ENCODE measurements at places on chromosomes 7 and 10.

DNA sequence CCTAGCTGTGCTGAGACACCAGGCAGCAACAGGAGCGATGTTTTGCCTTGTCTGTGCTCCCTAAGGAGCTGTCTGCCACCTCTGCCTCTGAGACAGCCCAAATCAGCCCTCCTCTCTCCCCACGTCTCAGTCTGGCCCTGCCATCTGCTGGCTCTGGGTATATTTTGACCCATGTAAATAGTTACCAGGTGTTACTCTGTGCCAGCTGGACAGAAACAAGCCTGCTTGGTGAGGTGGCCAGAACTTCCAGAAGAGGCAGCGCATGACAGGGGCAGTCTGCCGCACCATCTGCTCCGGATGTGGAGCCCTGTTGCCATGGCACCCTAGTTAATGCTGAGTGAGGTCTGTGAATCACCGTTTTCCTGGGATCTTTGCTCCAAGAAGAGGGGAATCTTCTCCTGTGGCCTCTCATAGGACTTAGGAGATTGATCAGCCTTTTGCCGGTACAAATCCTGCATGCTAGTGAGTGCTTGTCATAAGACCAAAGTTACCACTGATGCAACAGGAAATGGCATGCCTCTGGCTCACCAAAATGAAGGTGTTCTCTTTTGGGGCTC, 31.8 kb downstream of the GSTO2 start:
- DNase-seq: no peak

DNA sequence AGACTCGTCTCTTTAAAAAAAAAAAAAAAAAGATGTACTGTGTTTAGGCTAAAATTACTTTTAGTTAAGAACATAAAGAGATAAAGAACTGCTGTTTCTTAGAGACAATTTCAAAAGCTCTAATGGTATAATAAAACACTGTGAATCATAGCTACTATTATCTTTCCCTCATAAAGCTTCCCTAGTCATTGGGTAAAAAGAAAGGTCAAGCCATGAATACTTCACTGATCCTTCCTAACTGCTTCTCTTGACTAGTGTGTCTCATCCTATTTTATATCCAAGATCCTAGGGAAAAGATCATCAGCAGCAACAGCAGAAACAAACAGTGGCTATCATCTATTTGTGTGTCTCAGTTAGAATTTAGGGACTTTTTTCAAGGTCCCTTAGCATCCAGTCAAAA, 10.5 kb downstream of the YME1L1 start:
- no peak for DNase-seq

- peak; percentile 58 for DNase-seq
Observed at GRCh38 chr7:28890137-28890536, 68.0 kb downstream of the TRIL start.

DNA sequence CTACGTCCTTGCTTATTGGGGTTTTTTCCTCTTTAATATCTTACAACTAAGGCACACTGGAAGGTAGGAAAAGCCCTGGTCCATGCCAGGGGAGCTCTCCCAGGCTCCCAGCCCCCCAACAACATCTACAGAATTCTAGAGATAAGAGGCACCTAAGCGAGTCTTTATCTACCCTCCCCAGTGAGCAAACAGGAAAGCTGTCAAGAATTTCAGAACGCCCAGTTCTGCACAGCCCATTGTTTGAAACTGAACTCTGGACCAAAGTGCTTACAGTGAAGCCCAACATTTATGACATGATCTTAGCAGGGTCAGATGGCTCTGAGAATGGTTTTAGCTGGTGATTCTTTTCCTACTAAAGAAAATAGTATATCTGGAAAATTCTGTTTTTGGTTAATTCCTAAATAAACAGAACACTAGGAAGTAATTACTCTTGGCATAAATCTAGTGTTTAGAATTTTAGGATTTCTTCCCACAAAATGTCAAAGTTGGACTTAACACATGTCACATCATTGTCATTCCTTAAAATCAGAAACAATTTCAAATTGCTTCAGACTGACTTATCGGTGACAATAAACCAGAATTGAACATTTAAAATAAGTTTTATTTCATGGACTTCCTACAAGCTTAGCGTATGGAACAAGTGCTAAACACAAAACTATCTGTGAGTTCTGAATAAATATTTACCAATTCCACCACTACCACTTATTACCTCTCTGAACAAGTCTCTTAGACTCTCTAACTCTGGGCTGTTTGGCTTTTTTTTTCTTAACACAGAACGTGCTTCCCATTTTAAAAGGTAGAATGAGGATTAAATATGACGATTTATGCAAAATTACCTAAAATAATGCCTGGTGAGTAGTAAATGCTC, 31.3 kb upstream of the RNF32 start:
- DNase-seq: no peak

GRCh38 chr10:93334901-93335327, 147.2 kb downstream of the MYOF start:
- DNase-seq: peak; percentile 26

GRCh38 chr7:128427289-128427891, 17.6 kb upstream of the IMPDH1 start:
- peak; percentile 41 for DNase-seq

- peak; percentile 72 for DNase-seq
Observed at GRCh38 chr10:3887885-3888476, 103.0 kb upstream of the KLF6 start.

DNA sequence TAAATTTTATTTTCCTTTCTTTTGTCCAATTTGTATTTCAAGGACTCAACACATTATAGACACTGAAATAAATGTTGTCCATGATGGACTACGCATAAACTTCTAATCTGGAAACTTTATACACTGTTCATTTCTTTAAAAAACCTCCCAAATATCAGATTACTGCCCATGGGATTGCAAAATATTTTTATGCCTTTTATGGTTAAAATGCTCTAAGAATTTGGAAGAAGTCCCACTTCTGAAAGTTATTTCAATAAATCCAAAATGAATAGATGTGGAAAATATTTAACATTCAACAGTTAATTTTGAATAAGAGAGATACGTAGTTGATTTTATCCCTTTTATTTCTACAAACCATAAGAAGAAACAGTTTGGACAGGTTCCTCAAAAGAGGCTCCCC, 46.1 kb downstream of the CABCOCO1 start:
- no peak for DNase-seq

GRCh38 chr7:27205325-27206280, 5.7 kb upstream of the HOXA13 start:
- DNase-seq: no peak

- no peak for DNase-seq
Observed at GRCh38 chr7:67738958-67739357, 742.3 kb downstream of the TYW1 start.

DNA sequence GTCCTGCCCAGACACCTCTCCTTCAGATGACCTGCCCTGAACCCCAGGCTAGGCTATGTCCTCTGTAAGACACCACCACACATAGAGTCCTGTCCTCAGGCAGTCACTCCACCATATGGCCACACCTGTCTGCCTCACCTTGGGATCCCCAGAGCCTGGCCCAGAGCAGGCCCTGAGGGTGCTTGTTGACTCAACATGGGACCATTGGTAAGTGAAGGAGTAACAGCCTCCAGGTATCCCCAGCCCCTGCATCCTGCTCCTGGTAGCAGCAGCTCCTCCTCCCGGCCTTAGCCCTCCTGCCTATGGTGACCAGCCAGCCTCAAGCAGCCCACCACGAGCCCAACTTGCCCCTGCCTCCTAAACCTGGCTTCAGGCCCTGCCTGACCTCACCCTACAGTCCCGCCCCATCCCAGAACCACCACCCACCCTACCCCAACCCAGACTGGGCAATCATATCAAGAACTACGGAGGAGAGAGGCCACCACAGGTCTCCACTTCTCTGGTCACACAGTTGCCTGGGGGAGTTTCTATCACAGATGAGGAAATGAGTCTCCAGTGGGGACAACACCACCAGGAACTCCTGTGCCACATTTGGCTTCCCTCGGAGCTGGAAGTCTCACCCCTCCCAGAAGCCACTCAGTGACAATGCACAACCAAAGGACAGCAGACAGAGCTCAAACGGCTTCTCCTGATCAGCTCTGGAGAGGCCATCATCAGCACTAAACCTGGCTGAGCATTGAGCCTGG, 136.6 kb downstream of the GRID1 start:
- no peak for DNase-seq

GRCh38 chr10:105742923-105743322, 1101.8 kb downstream of the SORCS3 start:
- no peak for DNase-seq

DNA sequence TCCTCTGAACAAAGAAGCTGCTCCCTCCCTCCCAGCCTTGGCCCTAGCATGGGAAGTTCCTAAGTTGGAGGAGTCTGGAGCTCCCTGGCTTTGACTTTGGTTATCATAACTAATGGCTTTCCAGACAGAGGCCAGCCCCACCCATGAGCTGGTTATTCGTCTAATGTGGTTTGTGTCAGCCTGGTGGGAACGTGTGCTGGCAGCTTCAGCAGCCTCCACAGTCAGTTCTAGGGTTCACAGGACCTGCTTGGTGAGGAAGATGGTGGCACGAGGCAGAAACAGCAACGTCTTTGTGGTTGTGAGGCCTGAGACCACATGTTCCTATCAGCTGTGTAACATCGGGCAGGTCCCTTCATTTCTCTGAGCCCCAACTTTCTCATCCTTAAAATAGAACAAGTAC, 103.1 kb downstream of the PAXIP1 start:
- no peak for DNase-seq

- DNase-seq: no peak
Observed at GRCh38 chr7:28427236-28427635, 14.9 kb downstream of the CREB5 start.

- DNase-seq: no peak
Observed at GRCh38 chr10:117135026-117135372, 3.1 kb downstream of the VAX1 start.

DNA sequence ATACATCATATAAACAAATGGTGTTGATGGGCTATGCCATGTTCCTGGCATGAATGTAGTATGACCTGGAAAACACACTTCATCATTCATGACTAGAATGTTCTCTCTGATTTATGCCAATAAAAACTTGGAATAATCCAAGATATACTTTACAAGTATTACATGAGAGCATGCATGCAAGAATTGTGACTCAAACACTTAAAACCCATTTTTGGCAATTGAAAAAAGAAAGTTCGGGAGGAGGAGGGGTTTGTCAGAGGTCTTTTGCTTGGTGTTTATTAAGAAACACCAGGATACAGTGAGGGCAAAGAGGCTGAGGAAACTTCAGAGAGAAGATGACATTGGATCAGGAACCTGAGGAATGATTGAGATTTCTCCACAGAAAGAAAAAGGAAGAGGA, 10.2 kb upstream of the CUL1 start:
- DNase-seq: no peak

DNA sequence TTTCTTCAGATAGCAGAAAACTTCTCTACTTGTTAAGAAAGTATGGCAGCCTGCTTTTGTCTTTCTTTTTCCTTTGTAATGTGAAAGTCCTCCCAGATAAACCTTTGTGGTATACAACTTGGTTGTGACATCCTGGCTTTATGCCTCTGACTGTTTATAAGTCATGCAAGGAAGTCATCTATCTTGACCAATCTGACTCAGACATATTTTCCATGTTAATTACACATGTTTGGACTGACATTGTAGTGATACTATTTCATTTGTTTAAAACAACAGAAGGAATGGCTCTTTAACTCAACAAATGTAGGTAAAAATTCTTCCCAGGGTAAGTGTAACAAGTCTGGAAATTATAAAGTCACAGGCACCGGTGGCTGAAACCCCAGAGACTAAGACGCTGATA, 341.6 kb upstream of the MEOX2 start:
- DNase-seq: no peak

DNA sequence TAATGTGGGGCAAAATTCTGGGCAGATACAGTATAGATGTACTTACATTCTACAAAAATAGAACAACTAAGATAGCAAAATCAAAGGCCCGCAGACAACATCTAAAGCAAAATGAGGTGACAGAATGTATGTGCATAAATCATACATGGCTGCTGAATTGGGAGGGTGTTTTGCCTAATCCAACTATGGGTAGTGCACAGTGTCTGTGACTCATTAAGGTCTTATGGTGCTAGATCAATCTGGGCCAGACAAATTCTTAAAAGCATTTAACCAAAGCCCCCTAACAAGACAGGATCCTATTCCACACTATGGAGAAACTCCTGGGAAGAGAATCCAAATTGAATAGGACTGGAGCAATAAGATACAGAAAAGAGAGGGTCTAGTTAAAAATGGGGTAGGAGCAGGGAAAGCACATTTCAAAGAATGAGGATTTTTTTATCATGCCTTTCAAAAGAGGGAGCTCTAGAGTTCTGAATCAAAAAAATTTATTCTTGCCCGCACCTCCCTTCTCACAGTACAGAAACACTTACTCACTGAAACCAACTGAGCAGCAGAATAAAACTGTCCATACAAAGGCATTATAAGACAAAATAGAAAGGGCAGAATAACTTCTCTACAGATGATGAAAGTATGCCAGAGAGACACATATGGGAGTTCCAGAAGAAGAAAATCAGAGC, 181.3 kb downstream of the RNLS start:
- DNase-seq: no peak

- DNase-seq: no peak
Observed at GRCh38 chr10:46006219-46006618, 24.2 kb downstream of the NCOA4 start.

- DNase-seq: peak; percentile 93
Observed at GRCh38 chr10:73906524-73907447, 4.1 kb upstream of the PLAU start.

- no peak for DNase-seq
Observed at GRCh38 chr10:68074031-68074774, 880 bp downstream of the HERC4 start.

DNA sequence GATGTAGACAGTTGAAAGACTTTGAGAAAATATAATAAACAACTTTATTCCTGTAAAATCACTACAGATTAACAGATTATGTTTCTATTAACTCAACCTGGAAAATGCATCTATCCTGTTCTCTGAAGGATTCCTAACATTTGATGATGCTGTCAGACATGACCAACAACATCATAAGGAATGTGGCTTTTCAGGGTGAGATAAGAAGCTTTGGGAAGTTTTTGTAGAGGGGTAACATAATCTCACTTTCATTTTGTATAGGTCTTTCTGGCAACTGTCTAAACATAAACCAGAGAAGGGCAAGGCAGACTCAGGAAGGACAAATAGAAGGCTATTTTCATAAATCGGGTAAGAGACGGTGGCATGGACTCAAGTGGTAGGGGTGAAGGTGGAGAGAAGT, 112.2 kb downstream of the TES start:
- DNase-seq: no peak

DNA sequence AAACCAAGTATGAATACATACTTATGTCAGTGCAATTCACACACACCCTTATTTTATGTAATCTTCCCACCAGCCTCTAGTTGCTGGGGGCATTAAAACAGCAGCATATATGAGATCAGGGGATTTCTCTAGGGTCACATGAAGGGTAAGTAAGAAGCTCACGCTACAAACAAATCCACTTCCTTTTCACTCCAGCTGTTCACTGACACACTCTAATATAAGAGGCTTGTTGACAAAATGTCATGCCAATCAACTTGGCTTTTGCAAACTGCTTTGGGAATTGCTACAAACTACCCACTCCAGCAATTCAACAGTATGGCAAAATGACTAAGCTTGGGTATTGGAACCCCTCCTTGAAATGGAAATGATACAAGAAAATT, 10.3 kb downstream of the FAM3C start:
- DNase-seq: no peak
